ENCODE measurements at places on chromosomes 2 and 18. TPM values are rescaled to one million over a fixed set of nuclear protein-coding genes. Genes with fewer than 3 reads are reported as not detected.

The FLACC1 gene
- 0.29 TPM for total RNA-seq

The TLX2 gene
- 5.5 TPM for total RNA-seq

DNA sequence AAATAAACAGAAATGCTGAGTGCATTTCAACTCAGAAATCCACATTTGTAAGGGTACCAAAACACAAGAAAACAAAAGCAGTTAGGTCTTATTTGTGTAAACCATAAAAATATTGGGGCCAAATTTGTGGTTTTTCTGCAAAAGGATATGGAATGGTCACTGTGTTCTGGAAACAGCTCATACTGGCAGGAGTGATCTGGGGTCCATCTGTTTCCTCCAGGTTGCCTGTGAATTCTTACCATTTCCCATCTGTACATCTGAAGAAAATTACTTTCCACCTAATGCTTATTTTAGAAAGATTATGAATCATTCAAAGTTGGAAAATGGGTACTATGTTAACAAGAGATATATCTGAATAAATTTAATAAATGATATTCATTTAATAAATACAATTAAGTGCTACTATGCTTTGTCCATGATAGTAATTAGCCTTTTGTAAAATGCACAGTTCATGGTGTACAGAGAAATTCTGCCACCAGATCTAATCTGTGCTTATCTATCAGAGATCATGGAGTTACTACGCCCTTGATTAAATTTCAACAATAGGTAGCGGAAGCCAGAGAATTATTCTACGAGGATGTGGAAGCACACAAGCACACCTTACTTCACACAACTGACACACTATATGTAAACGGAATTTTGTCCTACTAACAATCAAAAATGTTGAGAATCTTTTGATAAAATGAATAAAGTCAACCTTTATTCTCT is 10.9 kb downstream of the ALS2 start:
- no peak for DNase-seq

DNA sequence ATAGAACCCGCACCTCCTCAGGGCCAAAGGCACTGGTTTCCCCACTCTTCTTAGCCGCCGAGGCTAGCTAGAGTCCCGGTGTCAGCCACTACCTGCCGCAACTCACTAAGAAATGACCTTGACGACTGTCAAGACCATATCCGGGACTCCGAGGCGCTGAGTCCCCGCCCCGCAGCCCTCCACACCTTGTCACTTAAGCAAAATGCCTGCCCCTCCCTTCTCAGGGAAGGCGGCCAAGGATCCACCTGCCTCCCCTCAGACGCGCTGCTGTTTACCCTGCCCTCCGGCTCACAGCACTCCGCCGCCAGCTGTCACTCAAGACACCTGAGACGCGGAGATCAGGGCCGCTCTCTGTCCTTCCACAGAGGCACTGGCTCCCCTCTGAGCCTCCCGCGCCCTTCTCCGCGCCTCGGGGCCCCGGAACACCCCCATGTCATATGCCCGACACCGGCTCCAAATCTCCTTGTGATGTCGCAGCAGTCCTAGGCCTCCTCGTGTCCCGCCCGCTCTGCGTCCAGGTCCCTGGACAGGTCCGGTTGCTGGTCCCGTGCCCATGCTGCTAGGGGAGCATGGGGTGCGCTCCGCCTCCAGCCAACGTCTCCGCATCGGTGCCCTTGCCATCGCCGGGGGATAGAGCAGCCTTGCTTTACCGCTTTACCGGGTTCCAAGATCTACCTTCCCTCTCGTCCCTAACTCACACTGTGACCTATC is 32.5 kb upstream of the REG3G start:
- no peak for DNase-seq

GRCh38 chr2:21376864-21377263 is 253.1 kb downstream of the TDRD15 start:
- DNase-seq: no peak

Data from GM12878 (cell line).